Activated naive CD8-positive, alpha-beta T cell treated with anti-CD3 and anti-CD28 coated beads, Interleukin-2, amount 10 ng/mL, durations not matched to agents 7 days and 5 days (primary cell): ENCODE measurements at places on chromosomes 4 and X. TPM values are rescaled to one million over a fixed set of nuclear protein-coding genes. Genes with fewer than 3 reads are reported as not detected.

- no peaks in the 10 kb centered on the region for H3K4me1 ChIP-seq
- H3K27me3 ChIP-seq, result peaks cover 2% of the 10 kb centered on the region
- H3K27ac ChIP-seq, result no peak overlapping the region
- DNase-seq, result no peak
Observed at GRCh38 chrX:12721042-12721441, 70.2 kb upstream of the PRPS2 start.

- no peaks in the 10 kb centered on the region for H3K36me3 ChIP-seq
- no peak overlapping the region for H3K4me3 ChIP-seq
- H3K27ac ChIP-seq, result no peak overlapping the region
- peaks cover 14% of the 10 kb centered on the region for H3K4me1 ChIP-seq
Observed at GRCh38 chr4:7654550-7655445, 220.1 kb upstream of the PSAPL1 start.

DNA sequence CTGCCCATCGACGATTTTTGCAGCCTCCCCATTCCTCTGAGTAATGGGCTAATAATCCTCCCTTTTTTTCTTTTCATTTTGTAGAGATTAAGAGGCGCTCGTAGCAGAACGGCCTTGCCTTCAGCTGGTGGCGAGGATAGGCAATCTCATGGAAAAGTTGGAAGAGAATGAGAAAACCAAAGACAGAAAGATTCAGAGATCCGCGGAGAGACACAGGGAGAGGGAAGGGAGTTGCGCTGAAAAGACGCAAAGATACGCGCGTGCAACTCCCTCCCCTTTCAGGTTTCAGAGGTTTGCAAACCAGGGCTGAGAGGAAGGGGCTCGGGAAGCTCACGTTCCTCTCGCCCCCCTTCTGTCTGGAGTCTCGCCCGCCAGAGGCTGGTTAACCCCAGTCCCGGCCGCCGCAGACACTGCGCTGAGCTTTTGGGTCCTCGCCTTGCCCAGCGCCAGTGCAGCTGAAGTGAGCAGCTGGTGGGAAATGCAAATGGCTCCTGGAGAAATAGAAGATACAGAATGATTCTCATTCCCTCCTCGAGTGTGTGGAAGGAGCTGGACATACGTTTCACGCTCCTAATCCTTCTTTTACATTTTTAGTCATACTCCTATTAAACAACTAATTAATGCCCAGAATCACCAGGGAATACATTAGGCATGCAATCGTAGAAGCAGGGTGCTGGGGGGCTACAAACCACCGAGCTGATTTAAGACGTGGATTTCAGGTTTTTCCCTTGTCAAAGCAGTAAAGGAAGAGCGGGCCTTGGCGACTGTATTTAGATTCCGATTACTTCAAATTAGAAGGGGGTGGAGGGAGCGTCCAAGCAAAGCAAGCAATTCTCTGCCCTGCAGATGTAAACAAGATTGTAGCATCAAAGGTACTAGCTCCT lies 16.6 kb upstream of the PITX2 start:
- H3K27ac ChIP-seq, result no peak overlapping the region
- H3K27me3 ChIP-seq, result peaks cover 83% of the 10 kb centered on the region
- peaks cover 5% of the 10 kb centered on the region for H3K36me3 ChIP-seq
- no peak for DNase-seq
- H3K4me3 ChIP-seq, result no peak overlapping the region
- peaks cover 2% of the 10 kb centered on the region for H3K4me1 ChIP-seq

Gene GJB1
- total RNA-seq, result not detected

Gene H2BW2
- not detected for total RNA-seq

DNA sequence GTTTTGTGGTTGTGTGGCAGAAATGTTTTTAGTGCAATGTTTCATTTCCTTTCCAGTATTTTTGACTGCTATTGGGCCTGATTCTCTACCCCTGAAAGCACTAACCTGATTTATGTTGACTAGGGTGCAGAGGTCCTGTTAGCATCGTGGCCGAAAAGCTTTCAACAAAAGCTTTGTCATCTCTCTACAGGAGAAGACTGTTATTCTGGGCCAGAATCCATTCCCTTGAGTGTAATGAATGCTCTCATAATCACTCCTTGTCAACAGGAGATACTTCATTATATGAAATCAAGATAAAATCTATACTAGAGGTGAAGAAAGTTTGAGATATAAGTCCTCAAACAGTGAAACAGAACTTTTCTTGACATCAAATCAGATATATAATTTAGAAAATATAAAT lies 195.5 kb downstream of the ZNF330 start:
- H3K27ac ChIP-seq, result no peak overlapping the region
- no peaks in the 10 kb centered on the region for H3K4me1 ChIP-seq
- no peak for DNase-seq
- H3K36me3 ChIP-seq, result no peaks in the 10 kb centered on the region

DNA sequence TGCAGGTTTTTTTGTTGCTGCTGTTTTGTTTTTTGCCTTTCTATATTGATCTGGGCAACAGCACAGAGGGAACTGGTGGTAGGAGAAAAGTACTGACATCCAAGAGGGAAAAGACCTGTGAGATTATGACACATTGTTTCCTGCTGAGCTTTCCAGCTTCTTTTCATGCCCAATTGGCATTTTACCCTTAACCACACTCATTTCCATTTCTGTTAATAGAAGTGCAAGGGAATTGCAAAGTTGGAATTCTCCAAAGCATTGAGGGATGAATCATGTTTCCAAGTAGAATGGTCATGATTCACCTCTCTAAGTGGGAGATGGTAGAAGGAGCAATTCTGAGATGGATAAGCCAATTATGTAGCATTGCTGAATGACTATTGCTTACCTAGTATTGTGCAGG lies 161.5 kb downstream of the PPARGC1A start:
- no peak overlapping the region for H3K4me3 ChIP-seq
- H3K27ac ChIP-seq, result no peak overlapping the region
- no peaks in the 10 kb centered on the region for H3K4me1 ChIP-seq
- no peaks in the 10 kb centered on the region for H3K36me3 ChIP-seq
- no peaks in the 10 kb centered on the region for H3K27me3 ChIP-seq
